CD4-positive, alpha-beta T cell treated with Interferon alpha-2 for 1 hour (primary cell): ENCODE measurements at places on chromosomes 5 and 9.
A peak's percentile ranks its signal among the peaks of the same experiment; 100 is the strongest.

GRCh38 chr5:134371834-134372340, 518 bp downstream of the UBE2B start:
- peak; percentile 48 for DNase-seq

DNA sequence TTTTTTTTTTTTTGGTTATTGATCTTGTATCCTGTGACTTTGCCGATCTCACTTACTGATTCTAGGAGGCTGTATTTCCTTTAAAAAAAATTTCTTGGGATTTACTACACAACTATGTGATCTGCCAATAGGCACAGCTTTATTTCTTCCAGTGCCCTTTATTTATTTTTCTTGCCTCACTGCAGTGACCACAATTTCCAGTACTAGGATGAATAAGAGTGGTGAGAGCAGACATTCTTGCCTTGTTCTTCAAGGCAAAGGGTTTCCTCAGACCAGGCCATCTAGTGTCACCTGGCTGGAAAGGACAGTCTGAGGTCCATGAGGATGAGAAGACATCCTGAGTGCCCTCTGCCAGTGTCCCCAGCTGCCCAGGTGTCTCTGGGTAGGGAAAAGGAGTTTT, 265.4 kb downstream of the SPOCK1 start:
- DNase-seq, result no peak

DNA sequence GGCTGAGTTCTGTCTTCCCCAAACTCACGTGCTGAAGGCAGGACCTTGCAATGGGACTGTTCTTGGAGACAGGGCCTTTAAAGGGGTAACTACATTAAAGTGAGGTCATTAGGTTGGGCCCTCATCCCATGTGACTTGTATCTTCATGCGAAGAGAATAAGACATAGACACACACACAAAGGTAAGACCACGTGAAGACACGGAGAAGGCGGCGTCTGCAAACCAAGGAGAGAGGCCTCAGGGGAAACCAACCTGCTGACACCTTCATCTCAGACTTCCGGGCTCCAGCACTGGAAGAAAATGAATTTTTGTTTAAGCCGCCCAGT, 50.7 kb upstream of the KCNMB1 start:
- no peak for DNase-seq

GRCh38 chr5:143233031-143233430, 170.5 kb downstream of the NR3C1 start:
- DNase-seq, result no peak
